Stimulated activated CD4-positive, alpha-beta T cell treated with anti-CD3 and anti-CD28 coated beads, TNF-alpha, amount 100 ng/mL, for 4 hours (primary cell): ENCODE measurements at places on chromosomes 3 and 15.

GRCh38 chr15:101049856-101050622 is 130.9 kb downstream of the LRRK1 start:
- DNase-seq: no peak

DNA sequence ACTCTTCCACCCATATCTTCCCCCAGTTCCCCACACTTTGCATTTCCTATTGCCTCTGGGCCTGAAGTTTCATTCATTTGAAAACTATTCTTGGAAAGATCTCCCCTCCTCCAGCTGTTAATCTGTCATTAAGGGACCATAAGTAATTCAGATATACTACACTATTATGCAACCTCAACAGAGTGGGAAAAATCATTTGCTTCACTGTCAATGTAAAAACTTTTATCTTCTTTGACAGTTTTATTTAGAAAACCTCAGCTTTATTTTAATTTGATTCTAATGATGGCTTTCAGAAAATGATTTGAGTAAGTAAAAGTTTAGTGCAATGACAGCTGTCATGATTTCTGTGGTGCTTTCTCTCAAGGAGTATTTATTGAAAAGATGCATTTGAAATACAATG is 435.3 kb upstream of the KCNMB2 start:
- no peak for DNase-seq

DNA sequence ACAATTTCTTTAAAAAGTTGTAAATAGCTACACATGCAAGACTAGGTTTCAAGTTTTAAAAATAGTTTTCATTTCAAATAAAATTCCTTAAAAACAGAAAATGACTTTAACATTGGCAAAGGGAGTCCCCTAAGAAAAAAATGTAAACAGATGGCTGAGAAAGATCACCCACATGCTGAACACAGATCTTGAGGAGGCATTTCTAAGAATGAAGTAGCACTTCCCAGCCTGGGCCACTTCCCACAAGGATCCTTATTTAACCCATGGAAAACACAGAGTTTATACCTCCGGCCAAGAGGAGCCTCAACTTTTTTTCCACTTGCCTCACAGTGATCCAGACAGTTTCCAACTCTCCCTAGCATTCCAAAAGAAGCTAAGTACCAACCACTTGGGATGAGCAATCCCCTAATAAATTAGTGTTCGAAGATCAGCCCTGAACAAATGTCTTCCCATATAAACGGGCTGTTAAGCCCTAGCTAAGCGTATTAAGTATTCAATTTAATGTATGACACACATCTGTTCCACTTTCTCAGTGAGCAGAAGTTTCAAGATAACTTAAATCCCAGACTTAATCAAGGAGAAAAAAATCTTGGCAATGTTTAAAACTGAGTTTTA is 61.4 kb downstream of the GADL1 start:
- no peak for DNase-seq

DNA sequence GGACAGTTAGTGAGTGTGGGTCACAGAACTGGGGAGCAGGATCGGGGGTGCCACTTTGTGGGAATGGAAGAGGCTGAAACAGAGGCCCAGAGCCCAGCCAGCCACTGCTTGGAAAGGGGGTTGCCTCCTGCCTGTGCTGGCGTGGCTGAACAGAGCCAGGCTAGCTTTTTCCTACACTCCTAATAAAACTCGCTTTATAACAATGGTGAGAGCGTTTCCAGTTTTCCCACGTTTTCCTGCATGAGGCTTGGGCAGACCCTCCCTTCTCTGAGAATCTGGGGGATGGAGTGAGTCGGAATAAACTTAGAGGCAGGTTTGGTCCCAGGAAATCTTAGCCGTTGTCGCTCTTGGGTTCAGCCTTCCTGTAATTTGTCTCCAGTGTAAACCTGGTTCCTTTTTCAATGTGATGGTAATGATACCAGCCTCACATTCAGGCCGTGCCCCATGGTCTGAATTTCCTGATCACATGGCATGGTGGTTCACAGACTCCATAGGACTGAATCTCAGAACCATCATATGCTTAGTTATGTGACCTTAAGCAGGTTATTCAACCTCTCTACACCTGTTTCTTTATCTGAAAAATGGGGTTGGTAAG is 6.5 kb upstream of the FGD5 start:
- DNase-seq: no peak

- DNase-seq: no peak
These were observed 21.0 kb downstream of the ZNF80 start for GRCh38 chr3:114216186-114216970.

- DNase-seq: no peak
These were observed 60.0 kb upstream of the SYN2 start for GRCh38 chr3:11944052-11944673.

GRCh38 chr3:52057812-52058495 is 1.6 kb upstream of the DUSP7 start:
- DNase-seq: no peak

GRCh38 chr15:57542505-57542817 is 49.2 kb upstream of the MYZAP start:
- DNase-seq: no peak

DNA sequence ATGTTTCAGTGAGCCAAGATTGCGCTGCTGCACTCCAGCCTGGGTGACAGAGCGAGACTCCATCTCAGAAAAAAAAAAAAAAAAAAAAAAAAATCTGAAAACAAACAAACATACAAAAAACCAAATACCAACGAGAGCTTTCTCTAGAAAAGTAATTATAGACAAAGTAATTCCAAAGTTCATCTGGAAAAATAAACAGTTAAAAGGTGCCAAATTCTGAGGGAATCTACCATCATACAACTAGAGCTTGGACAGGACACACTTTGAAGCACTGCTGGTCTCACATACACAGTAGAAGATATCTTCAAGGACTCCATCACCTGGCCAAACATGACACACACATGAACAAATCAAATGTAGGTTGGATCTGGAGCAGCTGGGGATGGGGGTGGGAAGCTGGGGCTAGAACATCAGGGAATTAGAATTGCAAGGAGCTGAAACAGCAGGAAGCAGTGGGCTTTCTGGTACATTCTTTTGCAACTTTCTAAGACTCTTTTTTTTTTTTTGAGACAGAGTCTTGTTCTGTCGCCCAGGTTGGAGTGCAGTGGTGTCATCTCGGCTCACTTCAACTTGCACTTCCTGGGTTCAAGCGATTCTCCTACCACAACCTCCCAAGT is 41.1 kb upstream of the CTSH start:
- DNase-seq: no peak

- DNase-seq: no peak
These were observed 462.1 kb downstream of the MFSD1 start for GRCh38 chr3:159263750-159264553.

DNA sequence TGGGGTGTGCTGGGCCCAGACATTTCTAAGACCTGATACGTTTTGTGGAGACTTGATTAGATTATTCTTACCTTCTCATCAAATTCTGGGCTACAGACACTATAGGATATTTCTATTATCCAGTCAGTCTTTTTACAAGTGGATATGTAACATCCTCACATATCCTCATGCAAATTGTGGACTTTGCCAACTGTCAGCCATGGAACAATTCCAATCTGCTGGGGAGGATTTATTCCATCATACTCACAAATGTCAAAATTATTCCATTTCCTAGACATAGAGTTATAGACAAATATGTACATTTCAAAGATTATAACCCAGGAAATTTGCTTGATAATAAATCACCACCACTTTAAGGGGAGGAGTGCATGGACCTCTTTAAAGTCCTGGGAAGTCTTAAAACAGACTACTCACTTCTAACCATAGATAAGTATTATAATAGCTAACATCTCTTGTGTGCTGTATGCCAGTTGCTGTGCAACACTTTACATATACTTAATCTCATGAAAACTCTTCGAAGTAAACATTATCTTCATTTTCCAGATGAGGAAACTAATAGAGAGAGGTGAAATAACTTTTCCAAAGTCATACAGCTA is 44.4 kb downstream of the CADPS start:
- no peak for DNase-seq

GRCh38 chr3:149736175-149736952 is 15.9 kb downstream of the COMMD2 start:
- DNase-seq: no peak

- DNase-seq: no peak
These were observed 32.4 kb downstream of the THBS1 start for GRCh38 chr15:39613271-39613670.

DNA sequence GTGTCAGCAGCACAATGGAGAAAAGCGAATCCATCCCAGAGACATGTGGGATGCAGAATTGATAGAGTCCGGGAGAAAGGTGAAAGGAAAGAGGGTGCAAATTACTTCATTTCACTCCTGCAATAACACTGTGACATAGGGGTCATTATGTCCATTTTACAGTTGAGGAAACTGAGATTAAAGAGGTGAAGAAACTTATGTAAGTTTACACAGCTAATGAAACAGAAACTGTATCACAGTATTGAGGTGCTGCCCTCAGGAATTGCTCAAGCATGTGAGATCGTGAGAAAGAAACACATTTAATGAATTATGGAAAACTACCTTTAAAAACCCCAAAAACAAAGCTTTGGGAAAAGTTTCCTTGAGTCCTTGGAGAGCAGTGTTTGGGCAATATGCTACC is 103.6 kb upstream of the PFN2 start:
- no peak for DNase-seq

GRCh38 chr3:36911990-36912804 is 32.7 kb downstream of the TRANK1 start:
- no peak for DNase-seq

DNA sequence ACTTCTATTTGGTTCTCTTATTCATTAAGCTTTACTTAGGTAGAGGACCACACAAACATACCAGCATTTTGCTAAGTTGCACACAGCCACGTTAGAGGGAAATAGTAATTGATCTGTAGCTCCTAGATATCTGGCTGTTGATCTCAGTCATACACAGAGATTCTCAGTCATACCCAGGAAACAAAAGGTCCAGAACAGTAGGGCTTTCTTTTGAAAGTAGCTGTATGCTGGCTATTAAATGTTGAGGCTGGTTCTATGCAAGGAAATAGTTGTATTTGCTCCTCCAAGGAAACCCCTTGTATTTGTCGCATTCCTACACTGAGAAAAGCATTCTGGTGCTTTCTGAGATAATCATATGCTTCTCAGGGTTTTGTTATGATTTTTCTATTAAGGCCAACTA is 523.8 kb downstream of the SOX2 start:
- DNase-seq: no peak

GRCh38 chr15:67050522-67051087 is 14.8 kb upstream of the SMAD3 start:
- DNase-seq: no peak

- no peak for DNase-seq
These were observed 24.8 kb upstream of the IQCF2 start for GRCh38 chr3:51836606-51837005.

- DNase-seq: no peak
These were observed 55.3 kb upstream of the NUDT16 start for GRCh38 chr3:131326307-131326706.

DNA sequence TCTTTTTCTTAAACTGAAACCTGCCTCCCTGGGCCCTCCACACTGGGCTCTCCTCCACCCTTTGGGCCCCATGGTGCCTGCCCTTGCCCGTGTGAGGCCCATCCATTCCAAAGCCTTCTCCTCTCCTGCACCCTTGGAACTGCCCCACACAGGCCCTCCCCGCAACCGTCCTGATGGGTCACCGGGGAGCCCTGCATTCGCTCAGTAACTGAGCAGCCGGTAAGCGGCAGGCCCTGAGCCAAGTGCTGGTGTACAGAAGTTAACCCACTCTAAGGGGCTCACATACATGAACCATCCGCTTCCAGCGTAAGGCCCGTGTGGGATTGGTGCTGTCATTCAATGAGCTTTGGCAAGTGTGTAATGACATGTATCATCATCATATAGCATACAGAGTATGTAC is 5.4 kb upstream of the LRRC15 start:
- DNase-seq: no peak
